H9 (cell line): ENCODE measurements at places on chromosomes 5 and 9. TPM values are rescaled to one million over a fixed set of nuclear protein-coding genes. Genes with fewer than 3 reads are reported as not detected.

- H3K4me1 ChIP-seq = no peaks in the 10 kb centered on the region
- H3K27me3 ChIP-seq = no peaks in the 10 kb centered on the region
- no peak overlapping the region for H3K27ac ChIP-seq
- peaks cover 27% of the 10 kb centered on the region for H3K36me3 ChIP-seq
Measured at GRCh38 chr9:72695365-72695764, 174.0 kb downstream of the TMC1 start.

GRCh38 chr9:86176468-86176867 lies 77.1 kb upstream of the GOLM1 start:
- H3K4me1 ChIP-seq = no peaks in the 10 kb centered on the region; the same call in 1 of the 2 replicates
- H3K4me3 ChIP-seq = no peak overlapping the region
- no peaks in the 10 kb centered on the region for H3K27me3 ChIP-seq

- no peak for DNase-seq
- H3K36me3 ChIP-seq = no peaks in the 10 kb centered on the region; the same call in 2 of the 3 replicates
- H3K4me1 ChIP-seq = no peaks in the 10 kb centered on the region
- H3K27ac ChIP-seq = no peak overlapping the region
- no peak overlapping the region; the same call in 2 of the 3 replicates for H3K4me3 ChIP-seq
- no peaks in the 10 kb centered on the region for H3K27me3 ChIP-seq
Measured at GRCh38 chr9:129312251-129313122, 134.4 kb upstream of the IER5L start.

DNA sequence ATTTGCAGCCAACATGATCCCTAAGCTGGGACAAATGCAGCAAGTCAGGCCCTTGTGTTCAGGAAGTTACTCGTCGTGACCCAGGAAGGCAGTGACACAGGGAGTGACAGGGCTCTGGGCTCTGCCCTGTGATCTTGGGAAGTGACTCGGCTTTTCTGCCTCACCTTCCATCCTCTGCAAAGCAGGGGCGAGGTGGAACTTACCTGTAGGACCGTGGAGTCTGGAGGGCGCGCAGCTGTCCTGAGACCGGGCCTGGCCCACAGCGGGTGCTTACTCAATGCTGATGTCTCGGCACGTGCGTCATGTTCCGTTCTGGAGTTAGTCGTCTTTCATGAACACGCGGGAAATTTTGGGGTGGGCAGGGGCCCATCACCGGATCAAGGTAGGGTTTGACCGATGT lies 22.8 kb upstream of the LPCAT1 start:
- H3K27me3 ChIP-seq = no peaks in the 10 kb centered on the region
- H3K4me1 ChIP-seq = no peaks in the 10 kb centered on the region
- DNase-seq = no peak
- no peaks in the 10 kb centered on the region for H3K36me3 ChIP-seq
- no peak overlapping the region for H3K27ac ChIP-seq

DNA sequence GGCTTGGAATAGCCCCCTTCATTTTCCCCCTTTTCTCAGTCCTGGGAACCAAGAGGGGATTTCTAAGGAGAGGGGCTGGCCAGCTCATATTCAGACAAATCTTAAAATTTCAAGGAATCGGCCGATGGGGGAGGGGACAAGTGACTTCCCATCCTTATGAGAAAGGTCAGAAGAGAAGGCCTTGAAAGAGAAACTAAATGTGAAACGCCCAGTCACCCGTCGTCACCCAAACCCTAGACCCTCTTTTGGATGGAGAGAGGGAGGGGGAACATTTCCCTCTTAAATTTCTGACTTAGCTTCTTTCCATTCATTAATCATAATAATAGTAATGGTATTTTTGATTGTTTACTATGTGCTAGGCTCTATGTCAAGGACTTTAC lies 850 bp upstream of the CCL19 start:
- DNase-seq = no peak
- no peak overlapping the region for H3K27ac ChIP-seq
- no peaks in the 10 kb centered on the region for H3K27me3 ChIP-seq
- no peaks in the 10 kb centered on the region; the same call in 2 of the 3 replicates for H3K36me3 ChIP-seq
- peaks cover 5% of the 10 kb centered on the region; the same call in 1 of the 2 replicates for H3K4me1 ChIP-seq

Gene TAF1L
- total RNA-seq = not detected in 2 replicates

Gene KLF9
- total RNA-seq = 0.18 and 0.26 TPM in 2 replicates

GRCh38 chr5:78615697-78616096 lies 32.9 kb downstream of the LHFPL2 start:
- no peak overlapping the region for H3K4me3 ChIP-seq
- H3K36me3 ChIP-seq = peaks cover 31% of the 10 kb centered on the region
- H3K27me3 ChIP-seq = no peaks in the 10 kb centered on the region
- no peak overlapping the region for H3K27ac ChIP-seq

DNA sequence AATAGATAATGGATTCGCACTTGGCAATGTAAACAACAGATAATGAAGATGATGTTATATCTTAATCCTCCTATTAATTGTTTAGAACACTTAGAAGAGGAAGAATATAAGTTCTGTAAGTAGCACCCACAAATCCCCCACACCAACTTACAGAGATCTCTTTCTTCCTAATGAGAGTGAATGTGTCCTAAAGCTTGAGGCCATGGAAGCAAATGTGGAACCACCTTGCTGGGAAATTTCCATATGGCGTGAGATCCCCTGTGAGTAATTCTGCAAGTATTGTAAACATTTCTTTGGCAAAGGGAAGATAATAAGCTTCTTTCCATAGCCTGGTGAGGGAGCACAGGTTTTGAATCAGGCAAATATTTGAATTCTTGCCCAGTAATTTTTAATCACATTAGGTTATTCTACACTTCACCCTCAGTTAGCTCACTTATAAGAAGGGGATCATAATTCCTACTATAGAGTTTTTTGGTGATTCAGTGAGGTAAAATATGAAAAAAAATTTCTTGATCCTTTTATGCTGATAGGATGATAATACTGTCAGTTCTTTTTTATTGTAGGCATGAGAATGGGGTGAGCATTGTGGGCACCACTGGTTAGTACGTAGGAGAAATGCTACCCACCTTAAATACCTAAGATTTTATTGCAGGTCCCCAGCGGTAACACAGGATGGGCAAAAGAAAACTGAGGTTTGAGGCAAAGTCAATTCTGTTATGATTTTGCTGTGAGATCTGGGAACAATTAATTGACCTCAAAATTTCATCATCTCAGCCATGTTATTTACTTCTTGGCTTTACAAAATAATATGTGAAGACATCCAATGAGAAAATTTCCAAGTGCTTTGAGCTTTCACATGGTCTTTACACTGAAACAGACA lies 574.8 kb downstream of the PSAT1 start:
- no peak for DNase-seq
- H3K4me3 ChIP-seq = no peak overlapping the region
- H3K4me1 ChIP-seq = no peaks in the 10 kb centered on the region
- no peak overlapping the region for H3K27ac ChIP-seq
- H3K27me3 ChIP-seq = no peaks in the 10 kb centered on the region

GRCh38 chr5:83029912-83030311 lies 47.3 kb downstream of the TMEM167A start:
- peaks cover 2% of the 10 kb centered on the region; the same call in 1 of the 2 replicates for H3K4me1 ChIP-seq
- H3K4me3 ChIP-seq = no peak overlapping the region
- H3K27me3 ChIP-seq = no peaks in the 10 kb centered on the region
- no peak overlapping the region for H3K27ac ChIP-seq
- H3K36me3 ChIP-seq = no peaks in the 10 kb centered on the region

- no peak overlapping the region; the same call in 2 of the 3 replicates for H3K4me3 ChIP-seq
- H3K27ac ChIP-seq = no peak overlapping the region
- H3K27me3 ChIP-seq = no peaks in the 10 kb centered on the region
- H3K4me1 ChIP-seq = no peaks in the 10 kb centered on the region
Measured at GRCh38 chr5:101942321-101942882, 353.7 kb downstream of the SLCO4C1 start.
